AG04449 (cell line): ENCODE measurements at places on chromosomes 11 and 22.

GRCh38 chr11:104799251-104799650 lies 99.0 kb downstream of the CASP12 start:
- no peak for DNase-seq

DNA sequence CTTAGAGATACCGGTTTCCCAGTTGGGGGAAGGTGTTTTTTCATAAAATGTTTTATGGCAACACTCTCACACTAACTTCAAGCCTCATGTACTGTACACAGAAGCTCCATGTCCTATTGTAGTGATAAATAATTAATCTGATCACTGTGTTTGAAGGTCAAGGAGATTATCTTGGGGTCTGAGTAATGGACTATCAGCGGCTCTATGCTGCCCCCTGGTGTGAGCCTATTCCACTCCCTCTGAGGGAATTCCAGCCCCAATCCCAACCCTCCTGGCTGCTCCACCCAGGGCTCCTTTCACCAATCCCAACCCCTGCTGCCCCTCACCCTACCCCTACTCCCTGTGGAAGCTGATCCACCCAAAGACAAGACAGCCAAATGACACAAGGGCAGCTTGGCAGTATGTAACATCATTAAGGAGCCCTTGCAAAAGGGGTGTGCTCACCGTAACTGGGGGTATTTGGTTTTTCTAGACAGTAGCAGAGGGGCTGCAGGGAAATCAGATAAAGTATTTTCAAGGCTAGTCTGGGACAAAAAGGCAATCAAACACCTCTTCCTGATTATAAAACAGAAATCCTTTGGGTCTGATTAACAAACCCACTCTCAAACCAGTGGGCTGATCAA lies 22.3 kb downstream of the HPS4 start:
- DNase-seq, result no peak

GRCh38 chr11:130600139-130600538 lies 151.7 kb downstream of the ADAMTS15 start:
- DNase-seq, result no peak

GRCh38 chr11:18408558-18409291 lies 3.4 kb upstream of the LDHC start:
- DNase-seq, result no peak

GRCh38 chr11:69075421-69076128 lies 26.8 kb downstream of the TPCN2 start:
- DNase-seq, result peak; percentile 65

- no peak for DNase-seq
Observed at GRCh38 chr22:32327066-32327465, 30.6 kb upstream of the RFPL3 start.
